GM04504 (cell line): ENCODE measurements at places on chromosomes 1 and 21.

DNA sequence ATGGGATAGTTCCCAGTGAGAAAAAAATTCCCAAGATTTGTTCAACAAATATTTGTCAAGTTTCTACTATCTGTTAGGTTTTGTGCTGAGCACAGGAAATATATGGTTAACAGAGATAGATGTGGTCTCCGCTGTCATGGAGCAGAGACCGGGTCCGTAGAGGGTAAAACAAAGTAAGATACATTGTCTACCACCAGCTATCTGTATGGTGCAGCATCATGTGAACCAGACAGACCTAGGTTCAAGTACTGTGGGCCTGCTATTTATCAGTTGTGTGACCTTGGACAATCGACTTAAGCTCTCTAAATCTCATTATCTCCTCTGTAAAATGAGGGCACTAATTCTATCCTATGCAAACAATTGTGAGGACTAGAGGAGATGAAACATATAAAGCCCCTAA, 109.8 kb downstream of the DUSP10 start:
- no peak for DNase-seq

GRCh38 chr1:92933459-92933858, 27.8 kb downstream of the DIPK1A start:
- DNase-seq: no peak

GRCh38 chr1:65421351-65422025, 1.0 kb downstream of the LEPR start:
- no peak for DNase-seq

GRCh38 chr1:211375146-211375818, 48.6 kb downstream of the TRAF5 start:
- DNase-seq: no peak

GRCh38 chr1:155650231-155650757, 38.3 kb downstream of the YY1AP1 start:
- DNase-seq: no peak

DNA sequence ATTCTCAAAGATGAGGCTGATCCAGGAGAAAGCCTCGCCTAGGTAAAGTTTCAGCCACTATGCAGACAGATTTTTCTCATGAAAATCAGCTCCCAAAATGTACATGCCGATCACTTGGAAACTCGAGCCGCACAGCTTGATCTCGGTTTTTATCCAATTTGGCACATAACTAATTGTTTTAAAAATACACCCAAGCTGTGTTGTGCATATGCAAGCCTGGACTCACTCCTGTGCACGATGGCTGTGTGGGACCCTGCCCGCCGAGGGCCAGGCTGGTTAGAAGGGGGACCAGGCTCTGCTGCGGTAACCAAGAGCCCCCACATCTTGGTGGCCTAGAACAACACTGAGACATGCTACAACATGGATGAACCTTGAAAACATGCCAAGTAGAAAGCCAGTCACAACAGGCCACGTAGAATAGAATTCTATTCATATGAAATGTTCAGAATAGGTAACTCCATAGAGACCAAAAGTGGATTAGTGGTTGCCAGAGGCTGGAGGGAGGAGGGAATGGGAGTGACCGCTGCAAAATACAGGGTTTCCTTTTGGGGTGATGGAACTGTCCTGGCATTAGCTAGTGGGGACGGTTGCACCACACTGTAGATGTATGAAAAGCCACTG, 16.1 kb upstream of the LDLRAP1 start:
- no peak for DNase-seq

GRCh38 chr1:39526466-39527189, 35.2 kb downstream of the BMP8A start:
- no peak for DNase-seq

GRCh38 chr21:25838809-25839208, 104.0 kb downstream of the GABPA start:
- DNase-seq: no peak

GRCh38 chr1:223125766-223126165, 17.3 kb downstream of the TLR5 start:
- no peak for DNase-seq

DNA sequence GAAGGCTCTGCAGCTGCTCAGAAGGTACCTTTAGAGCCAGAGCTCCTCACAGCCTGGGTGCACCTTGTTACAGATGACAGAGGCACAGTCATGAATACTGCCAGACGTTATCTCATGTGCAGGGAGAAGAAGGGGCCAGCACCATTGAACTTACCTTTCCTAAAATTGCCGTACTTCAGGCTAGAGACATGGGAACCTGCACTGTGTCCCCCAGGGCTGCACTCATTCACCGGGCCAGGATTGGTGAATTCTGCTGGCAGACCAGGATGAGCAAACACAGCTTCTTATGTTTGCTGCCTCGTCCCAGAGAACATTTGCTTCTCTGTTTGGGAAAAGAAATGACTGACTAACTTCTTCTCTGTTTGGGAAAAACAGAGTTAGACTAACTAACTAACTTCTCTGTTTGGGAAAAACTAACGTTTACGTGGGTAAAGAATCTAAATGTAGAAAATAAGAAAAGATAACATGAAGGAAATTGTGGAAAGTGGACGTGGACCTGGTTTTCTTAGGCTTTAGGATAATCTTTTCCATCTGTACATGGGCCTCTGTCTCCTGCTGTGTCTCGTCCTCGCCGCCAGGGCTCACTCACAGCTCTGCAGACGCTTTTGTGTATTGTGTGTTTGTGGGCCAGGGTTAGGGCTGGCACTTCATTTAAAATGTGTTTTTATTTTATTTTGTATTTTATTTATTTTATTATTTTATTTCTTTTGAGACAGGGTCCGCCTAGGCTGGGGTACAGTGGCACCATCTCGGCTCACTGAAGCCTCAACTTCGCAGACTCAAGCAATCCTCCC, 9.9 kb downstream of the OBSCN start:
- no peak for DNase-seq

GRCh38 chr21:25717491-25718147, 17.1 kb downstream of the ATP5PF start:
- DNase-seq: no peak

- no peak for DNase-seq
These were observed 4.6 kb upstream of the CTPS1 start for GRCh38 chr1:40974945-40975344.

DNA sequence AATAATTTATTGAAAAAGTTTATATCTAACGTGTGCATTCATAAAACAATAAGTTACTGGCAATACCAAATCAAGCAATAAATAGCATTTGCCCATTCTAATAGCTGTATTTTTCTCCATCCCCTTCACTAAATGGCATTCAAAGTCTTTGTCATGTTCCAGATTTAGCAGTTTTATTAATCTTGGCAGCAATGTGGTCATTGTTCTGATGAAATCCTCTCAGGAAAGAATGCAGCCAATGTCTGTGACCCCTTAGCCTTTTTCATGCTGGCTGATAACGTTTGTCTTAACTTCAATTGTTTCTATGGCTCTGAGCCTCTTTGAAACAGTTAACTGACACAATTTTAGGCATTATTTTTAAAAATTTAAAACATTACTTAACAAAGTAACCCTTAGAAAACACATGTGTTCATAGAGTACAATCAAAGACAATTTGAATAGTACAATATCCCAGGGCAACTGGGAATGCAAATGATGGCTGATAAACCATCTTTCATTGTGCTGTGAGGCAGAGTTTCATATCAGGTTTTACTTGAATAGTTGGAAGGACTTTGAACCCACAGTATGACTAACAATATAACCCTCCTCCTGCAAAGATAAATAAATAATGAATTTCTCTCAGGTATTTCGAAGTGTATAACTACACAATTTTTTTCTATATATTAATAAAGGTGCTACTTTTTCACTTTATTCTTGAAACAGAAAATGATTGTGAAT, 217.5 kb downstream of the LRRIQ3 start:
- DNase-seq: no peak

DNA sequence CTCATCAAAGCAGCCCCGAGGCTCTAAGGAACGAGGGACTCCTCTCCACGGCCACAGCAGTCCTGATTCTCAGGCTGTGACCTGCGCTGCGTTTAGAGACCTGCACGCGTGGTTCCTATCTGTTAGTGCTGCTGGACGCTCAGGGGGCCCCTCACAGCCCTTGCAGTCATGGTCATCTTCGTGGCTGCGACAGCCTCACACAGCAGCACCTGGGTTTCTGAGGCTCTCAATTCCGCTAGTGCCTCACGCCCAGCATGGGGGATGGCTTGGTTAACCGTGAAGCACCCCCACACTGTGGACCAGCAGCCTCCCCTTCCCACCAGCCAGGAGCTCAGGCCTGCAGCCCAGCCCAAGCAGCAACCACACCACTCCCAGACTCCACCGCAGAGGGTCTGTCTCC, 7.8 kb downstream of the MORN1 start:
- no peak for DNase-seq

GRCh38 chr1:209601809-209602657, 18.5 kb downstream of the CAMK1G start:
- DNase-seq: no peak

DNA sequence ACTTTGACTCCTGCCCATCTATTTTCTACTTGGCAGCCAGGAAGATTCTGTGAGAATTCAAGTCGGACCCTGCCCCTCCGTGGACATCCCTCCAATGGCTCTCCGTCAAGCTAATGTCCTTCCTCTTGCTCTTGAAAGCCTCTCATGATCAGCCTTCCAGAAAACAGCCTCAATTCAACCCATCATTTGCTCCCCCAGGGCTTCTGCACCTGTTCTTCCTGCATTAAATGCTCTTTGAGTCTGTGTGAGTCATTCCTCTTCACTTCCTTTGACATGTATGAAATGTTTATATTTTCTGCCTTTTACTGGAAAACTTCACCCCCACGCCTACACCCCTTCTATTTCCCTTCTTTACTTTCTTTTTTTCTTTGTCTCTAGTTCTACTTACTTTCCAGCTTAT, 734.1 kb upstream of the ZP4 start:
- DNase-seq: no peak

DNA sequence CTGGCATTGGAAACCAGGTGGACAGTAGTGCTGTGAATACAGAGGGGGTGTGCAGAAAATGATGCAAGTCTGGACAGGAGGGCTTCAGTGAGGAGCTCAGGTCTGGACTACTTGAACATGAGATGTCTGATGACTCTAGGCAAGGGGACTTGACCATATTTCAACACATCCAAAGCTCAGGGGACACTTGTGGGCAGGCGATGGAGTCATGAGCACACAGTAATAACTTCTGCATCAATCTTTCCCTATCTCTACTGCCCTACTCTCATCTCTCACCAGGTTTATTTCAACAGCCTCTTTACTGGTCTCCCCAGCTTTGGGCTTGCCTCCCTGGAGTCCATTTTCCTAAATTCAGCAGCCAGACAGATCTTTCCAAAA, 21.9 kb downstream of the FMO2 start:
- no peak for DNase-seq

DNA sequence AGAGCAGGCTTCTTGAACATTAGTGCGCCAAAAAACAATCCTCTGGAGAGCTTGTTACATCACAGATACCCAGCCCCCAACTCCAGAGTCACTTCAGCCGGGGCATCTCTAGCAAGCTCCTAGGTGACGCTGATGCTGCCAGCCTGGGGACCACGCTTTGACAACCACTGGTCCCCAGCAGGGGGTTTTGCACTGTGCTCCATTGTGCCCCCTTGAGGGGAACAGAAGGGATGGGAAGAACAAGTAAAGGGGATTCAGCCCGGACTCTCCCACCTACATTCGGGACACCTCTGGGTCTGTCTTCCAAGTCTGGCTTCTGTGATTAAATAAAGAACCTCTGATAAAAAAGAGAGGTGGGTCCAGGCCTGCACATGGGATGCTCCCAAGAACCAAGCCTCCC, 60.4 kb downstream of the ATP5PO start:
- no peak for DNase-seq

DNA sequence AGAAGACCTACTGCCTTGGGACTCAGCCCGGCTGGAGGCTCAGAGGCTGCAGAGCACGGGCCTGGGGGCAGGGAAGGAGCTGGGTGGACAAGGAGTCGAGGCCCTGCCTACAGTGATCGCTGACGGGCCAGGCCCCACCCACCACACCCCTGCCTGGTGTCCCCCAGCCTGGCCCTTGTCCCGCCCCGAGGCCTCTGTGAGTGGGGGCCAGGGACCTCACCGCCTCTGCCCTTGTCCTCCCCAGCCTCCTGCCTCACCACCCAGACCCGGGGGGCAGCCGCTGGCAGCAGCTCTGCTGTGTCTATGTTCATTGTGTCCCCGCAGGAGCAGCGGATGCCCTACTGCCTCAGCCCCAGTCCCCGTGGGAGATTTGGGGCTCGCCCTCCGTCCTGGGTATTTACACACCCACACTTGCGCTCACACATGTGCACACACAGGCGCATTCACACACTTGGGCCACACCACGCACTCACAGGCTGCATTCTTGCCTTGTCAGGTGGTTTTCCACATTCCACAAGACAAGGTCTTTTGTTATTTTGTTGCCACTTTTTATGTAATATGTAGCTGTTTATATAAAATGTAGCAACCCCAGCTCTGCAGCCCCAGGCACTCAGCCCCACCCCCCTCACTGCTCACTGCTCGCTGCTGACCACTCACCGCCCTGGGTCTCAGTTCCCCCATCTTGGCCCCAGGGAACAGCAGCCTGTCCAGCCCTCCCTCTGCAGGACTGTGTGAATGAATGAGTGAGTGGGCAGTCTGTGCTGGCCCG, 7.3 kb downstream of the PFKL start:
- DNase-seq: no peak

DNA sequence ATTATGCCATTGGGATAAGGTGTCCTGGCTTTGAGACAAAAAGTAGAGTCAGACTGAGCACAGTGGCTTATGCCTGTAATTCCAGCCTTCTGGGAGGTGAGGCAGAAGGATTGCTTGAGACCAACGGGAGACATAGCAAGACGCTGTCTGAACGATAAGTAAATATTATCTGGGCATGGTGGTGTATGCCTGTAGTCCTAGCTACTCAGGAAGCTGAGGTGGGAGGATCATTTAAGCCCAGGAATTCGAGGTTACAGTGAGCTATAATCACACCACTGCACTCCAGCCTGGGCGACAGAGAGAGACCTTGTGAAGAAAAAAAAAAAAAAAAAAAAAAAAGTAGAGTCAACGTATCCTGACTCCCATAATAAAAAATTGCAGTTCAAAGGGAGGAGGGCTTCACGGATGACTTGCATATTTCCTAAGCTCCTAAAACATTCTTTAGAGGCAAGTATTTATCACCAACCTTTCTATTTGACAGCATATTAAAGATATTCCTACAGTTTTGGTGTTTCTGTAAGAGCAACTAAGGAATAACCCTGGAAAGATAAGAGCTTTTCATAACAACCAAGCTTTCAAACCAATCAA, 141.2 kb downstream of the SLC44A5 start:
- no peak for DNase-seq

DNA sequence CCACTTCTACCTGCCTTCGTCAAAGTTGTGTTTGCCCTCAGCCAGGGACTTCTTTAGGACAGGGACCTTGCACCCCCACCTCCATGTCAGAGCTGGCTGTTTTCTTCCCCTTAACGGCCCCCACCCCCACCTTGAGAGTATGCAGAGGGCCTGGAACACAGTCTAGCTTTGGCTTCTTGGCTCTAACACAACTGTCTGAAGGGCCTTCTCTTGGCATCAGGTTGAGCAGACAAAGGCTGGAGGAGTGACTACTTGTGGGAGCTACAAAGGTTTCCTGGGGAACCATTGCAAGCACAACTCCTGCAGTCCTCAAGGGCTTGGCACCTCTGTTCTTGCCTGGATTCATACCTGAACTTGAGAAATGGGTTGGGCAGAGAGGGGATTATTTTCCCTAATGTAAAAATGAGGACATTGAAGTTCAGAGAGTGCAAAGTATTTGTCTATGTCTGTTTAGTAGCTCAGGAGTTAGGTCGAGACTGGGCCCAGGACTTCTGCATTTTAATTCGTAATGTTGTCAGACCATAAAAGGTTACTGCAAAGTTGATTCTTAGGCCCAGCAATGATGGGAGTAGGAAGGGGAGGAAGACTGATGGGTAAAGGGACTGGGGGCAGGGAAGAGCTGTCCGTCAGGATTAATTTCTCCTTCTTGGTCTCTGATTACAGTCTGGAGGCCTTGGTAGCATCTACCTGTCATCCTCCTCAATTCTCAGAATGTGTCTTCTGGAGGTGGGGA, 2.6 kb downstream of the CYP4B1 start:
- no peak for DNase-seq
